ENCODE measurements at places on chromosomes 7 and 10.

- no peak for DNase-seq
These were observed 10.9 kb upstream of the OAT start for GRCh38 chr10:124429576-124429975.

DNA sequence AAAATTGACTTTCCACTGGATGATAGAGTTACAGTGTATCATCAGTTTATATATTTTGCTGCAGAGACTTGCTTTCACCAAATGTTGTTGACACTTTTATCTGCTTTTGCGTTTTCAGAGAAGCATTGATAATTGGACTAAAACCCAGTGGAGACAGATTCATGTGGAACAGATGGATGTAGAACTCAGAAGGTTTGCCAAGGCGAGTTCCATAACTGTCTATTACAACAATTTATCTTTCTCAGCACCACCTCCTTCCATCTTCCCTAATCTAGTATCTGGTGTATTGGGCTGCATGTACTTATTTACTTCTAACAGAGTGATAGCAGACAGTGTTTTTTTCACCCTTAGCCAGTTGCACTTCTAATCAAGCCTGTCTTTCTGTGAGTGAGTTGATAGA, 73.3 kb downstream of the DNAH11 start:
- DNase-seq: no peak

GRCh38 chr10:72424561-72424960, 69.8 kb upstream of the DNAJB12 start:
- DNase-seq: no peak

DNA sequence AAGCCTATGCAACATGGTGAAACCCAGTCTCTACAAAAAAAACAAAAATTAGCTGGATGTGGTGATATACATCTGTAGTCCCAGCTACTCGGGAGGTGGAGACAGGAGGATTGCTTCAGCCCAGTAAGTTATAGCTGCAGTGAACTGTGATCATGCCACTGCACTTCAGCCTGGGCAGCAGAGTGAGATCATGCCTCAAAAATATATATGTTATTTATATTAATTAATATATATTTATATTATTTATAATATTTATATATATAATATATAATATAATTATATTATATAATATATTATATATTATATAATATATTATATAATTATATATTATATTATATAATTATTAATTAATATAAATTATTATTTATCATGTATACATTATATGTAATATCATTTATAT, 1158.4 kb upstream of the AUTS2 start:
- DNase-seq: no peak

GRCh38 chr7:83870515-83870914, 221.6 kb upstream of the SEMA3E start:
- DNase-seq: no peak

- no peak for DNase-seq
These were observed 242.2 kb downstream of the MALRD1 start for GRCh38 chr10:19290770-19291169.

GRCh38 chr7:78130446-78131215, 332.1 kb downstream of the PHTF2 start:
- DNase-seq: no peak

GRCh38 chr7:43639858-43640491, 57.1 kb downstream of the STK17A start:
- DNase-seq: no peak

DNA sequence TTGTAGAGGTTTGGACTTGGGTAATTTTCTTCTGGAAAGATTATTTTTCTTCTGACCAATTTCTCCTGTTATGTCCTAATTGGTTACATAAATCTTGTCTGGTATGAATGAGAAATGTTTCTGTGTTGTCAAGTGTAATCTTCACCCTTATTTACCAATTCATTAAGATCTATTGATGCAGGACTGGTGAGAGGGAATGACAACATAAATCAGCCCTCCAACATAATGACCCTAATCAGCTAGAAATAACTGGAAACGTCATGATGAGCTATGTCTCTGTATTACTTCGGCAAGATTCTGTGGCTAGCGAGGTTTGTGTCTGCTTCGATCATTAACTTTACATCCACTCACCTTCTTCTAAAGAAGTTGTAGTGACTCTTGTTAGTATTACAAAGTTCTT, 3.5 kb downstream of the FOXP2 start:
- no peak for DNase-seq

GRCh38 chr7:107957436-107957835, 45.5 kb downstream of the LAMB1 start:
- no peak for DNase-seq

- no peak for DNase-seq
These were observed 2.5 kb upstream of the ACBD5 start for GRCh38 chr10:27242951-27243551.

GRCh38 chr10:77328272-77328816, 309.3 kb downstream of the KCNMA1 start:
- DNase-seq: no peak

GRCh38 chr10:135601-136464, 578 bp downstream of the ZMYND11 start:
- no peak for DNase-seq

GRCh38 chr10:28366994-28367393, 64.1 kb upstream of the MPP7 start:
- DNase-seq: no peak

GRCh38 chr7:79598351-79598750, 144.9 kb upstream of the MAGI2 start:
- no peak for DNase-seq

GRCh38 chr10:16960551-16960950, 143.3 kb upstream of the RSU1 start:
- no peak for DNase-seq

DNA sequence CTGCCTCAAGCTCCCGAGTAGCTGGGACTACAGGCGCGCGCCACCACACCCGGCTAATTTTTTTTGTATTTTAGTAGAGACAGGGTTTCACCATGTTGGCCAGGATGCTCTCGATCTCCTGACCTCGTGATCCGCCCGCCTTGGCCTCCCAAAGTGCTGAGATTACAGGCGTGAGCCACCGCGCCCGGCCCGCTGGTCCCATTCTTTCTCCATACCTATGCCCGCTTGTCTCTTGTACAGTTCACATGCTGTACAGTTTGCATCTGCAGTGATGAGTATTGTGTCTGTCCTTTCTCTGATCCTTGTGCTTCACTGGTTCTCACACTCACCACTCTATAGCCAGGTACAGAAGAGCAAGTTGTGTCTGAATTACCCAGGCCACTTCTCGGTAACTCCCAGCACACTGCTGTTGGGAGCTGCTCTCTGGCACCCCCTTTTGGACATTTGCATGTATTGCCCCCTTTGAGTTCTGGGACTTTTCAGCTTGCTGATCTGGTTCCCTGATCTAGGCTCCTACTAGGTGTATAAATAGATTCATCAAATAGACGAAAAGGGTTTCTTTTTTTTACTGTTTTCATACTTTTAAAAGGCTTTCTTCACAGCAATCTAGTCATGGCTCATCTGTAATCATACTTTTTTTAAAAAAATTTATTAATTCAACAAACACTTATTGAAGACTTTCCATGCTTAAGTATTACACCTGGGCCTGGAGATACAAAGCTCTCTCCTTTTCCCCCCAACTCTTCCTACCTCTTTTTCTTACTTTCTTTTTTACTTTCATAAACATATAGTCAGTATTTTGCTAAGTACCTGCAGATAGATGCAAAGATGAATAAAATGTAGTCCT, 53.5 kb downstream of the AOAH start:
- DNase-seq: no peak

- DNase-seq: no peak
These were observed 651 bp downstream of the AFAP1L2 start for GRCh38 chr10:114403541-114404161.

- no peak for DNase-seq
These were observed 156.9 kb upstream of the C7orf33 start for GRCh38 chr7:148433521-148434180.

DNA sequence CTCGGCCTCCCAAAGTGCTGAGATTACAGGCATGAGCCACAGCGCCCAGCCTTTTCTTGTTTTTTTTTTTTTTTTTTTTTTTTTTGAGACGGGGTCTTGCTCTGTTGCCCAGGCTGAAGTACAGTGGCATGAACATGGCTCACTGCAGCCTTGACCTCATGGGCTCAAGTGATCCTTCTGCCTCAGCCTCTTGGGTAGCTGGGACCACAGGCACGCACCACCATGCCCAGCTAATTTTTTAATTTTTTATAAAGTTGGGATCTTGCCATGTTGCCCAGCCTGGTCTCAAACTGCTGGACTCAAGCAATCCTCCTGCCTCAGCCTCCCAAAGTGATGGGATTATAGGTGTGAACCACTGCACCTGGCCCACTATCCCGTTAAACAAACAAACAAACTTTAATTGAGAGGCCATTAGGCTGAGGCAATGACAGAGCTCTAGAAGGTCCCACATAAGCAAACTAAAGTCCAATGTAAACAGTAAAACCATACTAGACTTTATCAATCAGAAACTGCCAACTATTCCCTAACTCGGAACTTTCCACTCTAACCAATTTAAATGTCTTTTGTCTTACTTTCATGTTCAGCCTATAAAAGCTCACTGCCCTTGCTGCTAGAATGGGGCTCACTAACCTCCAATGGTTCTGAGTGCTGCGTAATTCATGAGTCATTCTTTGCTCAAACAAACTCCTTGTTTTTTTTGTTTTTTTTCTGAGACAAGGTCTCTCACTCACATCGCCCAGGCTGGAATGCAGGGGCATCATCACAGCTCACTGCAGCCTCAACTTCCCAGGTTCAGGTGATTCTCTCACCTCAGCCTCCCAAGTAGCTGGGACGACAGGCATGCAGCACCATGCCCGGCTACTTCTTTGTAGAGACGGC, 1.9 kb downstream of the DHX32 start:
- no peak for DNase-seq

DNA sequence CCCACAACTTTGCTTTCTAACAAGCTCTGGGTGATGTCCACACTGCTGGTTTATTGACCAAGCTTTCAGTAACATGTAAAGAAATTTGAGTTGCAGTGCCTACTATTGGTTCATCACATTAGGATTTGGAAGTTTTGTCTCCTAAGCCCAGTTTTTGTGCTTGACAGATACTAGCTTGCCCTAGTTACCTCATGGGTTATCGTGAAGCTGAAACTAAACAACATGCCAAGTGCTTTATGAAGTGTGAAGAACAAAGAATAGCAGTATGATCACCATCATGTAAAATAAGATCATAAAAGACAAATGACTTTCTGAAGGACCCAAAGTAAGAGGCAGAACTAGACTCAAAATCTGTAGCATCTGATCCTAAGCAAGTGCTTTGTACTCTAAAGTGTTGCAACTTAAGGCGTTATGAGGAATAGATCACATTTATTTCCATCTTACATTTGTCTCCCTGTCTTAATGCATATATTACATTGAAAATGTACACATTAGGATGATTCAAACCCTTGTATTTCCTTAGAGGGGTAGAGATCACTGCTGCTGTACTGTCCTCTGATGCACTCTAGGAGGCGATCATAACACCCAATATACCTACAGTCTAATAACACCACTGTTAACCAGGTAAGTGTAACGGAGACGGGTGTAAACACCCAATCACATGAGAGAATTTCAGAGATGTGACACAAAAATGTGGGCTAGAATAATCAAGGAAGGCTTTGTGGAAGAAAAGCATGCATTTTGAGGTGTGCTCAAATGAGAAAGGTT, 71.3 kb downstream of the NRCAM start:
- no peak for DNase-seq

DNA sequence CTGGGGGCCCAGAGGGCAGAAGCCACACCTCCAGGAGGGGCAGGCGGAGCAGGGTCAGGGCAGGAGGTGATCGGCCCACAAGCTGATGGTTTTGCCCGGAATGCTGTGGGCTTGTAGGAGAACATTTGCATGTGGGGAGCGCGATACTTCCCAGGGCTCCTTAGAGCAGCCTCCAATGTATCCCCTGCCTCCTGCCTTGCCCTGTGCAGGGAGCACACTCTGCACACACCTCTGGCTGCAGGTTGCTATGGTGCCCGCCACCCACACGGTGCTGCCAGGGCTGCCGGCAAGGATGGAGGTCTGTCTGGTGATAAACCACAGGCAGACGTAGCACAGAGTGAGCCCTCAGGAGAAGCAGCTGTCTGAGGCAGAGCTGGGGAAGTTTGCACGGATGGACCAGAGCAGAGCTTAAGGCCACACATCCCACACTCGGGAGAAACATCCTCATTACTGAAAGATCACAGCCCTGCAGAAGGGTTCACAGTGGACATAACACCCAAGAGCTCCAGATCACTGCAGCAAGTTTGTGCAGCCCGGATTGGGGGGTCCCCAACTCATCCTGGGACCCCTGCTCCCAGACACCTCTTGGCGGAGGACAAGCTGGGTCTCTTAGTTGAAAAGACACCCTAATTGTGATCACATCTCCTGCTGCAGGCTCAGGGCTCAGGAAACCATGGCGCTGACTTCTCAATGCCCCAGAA, 41.8 kb downstream of the VIPR2 start:
- no peak for DNase-seq

DNA sequence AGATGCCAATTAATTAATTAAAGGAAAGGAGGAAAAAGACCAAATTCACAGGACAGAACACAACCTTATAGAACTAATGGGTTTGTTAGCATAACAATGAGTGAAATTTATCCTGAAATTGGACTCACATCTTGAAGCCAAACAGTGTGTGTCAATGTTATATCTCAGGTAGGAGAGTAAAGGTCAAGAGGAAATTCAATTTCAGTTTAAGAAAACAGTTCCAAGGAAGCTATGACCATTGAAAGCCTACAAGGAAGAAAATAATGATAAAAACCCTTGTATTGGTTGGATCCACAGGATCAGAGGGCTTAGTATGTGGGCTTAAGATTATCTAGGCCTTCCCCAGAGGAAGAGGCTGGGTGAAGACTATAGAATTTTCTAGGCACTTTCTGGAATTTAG, 198.9 kb upstream of the AOAH start:
- no peak for DNase-seq

GRCh38 chr7:154591544-154591943, 411.4 kb downstream of the PAXIP1 start:
- no peak for DNase-seq

- DNase-seq: no peak
These were observed 168.5 kb downstream of the TEX36 start for GRCh38 chr10:125514206-125515162.

GRCh38 chr10:26454891-26455290, 16.8 kb downstream of the APBB1IP start:
- no peak for DNase-seq

GRCh38 chr7:6153646-6154541, 118.5 kb downstream of the CYTH3 start:
- no peak for DNase-seq

DNA sequence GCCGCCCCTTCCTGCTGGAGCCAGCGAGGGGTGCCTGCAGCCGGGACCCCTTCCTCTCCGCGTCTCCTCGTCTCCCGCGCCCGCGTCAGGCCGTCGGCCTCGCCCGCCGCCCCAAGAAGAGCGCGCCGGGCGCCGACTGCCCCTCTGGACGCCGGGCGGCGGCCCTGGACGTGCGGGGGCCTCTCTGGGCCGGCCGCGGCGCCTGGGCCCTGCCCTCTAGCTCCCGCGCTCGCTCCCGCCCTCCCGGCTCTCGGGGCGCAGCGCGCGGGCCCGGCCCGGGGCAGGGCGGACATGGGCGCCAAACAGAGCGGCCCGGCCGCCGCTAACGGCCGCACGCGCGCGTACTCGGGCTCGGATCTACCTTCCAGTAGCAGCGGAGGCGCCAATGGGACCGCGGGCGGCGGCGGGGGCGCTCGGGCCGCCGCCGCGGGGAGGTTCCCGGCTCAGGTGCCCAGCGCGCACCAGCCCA, 704 bp downstream of the ZNRF2 start:
- DNase-seq: peak; percentile 76

- no peak for DNase-seq
These were observed 47.7 kb upstream of the STRIP2 start for GRCh38 chr7:129386506-129386905.
